ENCODE measurements at places on chromosomes 12 and 14.

GRCh38 chr14:97137705-97138104 is 340.5 kb downstream of the VRK1 start:
- no peak for DNase-seq

GRCh38 chr12:62259993-62260732 is at the start of gene USP15:
Gene USP15 (plus strand): TSS chr12:62260404. CDS start chr12:62260415, 11 bp downstream.
- peak; percentile 88 for DNase-seq

DNA sequence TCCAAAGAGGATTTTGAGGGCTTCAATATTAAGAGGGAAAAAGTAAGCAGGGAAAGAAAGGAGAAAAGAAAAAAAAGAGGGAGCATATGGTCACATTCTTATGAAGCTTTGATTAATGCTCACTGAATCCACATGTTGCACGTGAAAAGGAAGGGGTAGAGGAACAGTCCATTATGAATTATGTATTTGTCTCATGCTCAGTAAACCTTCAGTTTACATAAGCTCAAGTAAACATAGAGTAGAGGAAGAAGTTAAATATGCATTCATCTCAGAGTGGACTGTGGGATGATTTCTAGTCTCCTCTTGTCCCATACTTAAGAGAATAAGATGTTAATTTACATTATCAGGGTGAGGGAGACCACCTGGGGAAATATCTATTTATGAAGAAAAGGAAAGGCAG is 334.5 kb downstream of the IPO8 start:
- no peak for DNase-seq

DNA sequence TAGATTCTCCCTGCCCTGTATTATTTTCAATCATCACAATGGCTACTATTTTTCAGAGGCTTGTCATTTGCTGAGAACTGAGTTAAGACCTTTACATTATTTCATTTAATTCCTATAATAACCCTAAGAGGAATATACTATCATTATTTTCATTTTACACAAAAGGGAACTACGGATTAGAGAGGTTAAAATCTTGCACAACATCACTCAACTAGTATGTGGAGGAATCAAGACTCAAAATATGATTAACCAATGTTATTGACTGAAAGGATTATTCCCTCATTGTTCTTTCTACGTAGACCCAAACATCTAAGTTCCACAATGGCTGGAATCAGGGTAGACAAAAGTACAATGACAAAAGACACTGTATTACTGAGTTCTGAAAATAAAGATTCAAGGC is 45.0 kb downstream of the GPR65 start:
- no peak for DNase-seq

DNA sequence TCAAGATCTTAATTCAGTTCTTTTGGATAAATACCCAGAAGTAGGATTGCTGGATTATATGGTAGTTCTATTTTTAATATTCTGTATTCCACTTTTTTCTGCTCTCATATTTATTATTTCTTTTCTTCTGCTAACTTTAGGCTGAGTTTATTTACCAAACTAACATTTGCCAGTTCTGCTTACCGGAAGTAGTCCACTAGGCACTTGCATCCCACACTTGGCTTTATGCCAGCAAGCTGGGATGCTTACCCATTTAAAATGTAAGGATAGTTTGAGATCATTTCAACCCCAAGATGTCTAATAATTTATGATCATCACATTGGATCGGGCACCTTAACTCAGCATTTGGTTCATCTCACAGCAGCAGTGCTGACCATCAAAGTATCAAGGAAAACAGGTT is 96.8 kb downstream of the PIK3C2G start:
- DNase-seq, result no peak

GRCh38 chr14:63413009-63413408 is 94.3 kb upstream of the GPHB5 start:
- DNase-seq, result no peak

DNA sequence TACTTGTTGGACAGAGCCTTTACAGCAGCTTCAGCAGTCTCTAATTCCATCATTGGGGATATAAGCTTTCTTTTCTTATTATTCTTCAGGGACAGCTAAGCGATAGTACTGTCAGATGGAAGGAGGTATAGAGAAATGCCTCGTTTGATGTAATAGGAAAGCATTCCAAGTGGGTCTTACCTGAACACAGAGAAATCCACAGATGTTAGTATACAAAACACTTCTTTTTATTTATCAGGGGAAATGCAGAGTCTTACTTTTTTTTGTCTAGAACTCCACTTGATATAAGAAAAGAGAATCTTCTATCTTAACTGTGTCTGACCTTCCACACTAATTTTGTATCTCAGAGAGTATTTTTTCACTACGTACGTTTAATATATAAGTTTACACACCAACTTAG is 1.9 kb downstream of the SYT1 start:
- DNase-seq, result no peak

- DNase-seq, result no peak
These were observed 940 bp downstream of the MOAP1 start for GRCh38 chr14:93183596-93184317.

- no peak for DNase-seq
These were observed 430 bp downstream of the SLC41A2 start for GRCh38 chr12:104957719-104958000.

GRCh38 chr14:34348592-34348991 is 113.4 kb downstream of the SPTSSA start:
- no peak for DNase-seq

- no peak for DNase-seq
These were observed 86.6 kb upstream of the SLC24A4 start for GRCh38 chr14:92236243-92236900.

DNA sequence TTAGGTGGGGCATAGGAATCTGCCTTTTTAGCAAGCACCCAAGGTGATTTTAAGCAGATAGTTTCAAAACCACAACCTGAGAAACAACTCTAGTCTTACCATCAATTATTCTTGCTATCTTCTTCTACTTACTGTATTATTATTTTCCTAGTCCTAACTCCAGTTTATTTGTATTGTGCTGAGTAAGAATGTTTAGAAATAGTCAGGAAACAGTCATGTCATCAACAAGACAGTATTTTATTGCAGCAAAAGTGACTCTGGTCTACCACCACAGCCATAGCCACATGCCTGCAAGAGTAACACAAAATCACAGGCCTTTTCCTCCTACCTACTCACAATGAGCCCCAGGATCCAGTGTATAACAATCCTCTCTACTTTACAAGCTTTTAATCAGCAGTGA is 46.3 kb upstream of the FLRT2 start:
- no peak for DNase-seq

- DNase-seq, result peak; percentile 57
These were observed 1.4 kb upstream of the SLC2A13 start for GRCh38 chr12:40107098-40107802.

DNA sequence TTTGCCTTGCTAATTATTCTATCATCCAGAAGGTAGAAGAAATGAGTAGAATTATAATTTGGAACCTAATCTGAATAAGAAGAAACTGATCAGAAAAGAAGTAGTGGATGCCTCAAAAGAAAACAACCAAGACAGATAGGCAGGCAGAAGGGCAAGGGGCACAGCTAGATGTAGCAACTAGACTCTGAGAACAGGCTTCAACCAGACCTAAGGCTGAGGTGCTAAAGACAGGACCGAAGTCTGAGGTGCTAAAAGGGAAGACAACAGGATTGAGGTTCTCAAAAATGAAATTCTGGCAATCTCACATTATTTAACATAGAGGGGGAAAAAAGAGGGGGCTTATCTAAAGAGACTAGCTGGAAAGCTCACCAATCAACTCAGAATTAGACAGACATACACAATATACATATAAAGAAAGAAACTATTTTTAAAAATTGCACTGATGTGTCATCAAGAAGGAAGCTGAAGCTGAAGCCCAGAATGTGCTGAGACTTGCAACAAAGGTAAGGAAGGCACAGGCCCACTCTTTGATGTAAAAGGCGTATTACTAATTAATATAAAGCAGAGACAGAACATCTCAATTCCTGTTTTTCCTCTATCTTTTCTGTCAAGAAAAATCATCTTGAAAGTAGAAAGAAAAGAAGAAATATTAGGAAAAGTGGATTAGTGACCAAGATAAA is 43.8 kb upstream of the CSRNP2 start:
- DNase-seq, result no peak

- DNase-seq, result peak; percentile 93
These were observed 47.7 kb upstream of the ERGIC2 start for GRCh38 chr12:29428633-29429032.

DNA sequence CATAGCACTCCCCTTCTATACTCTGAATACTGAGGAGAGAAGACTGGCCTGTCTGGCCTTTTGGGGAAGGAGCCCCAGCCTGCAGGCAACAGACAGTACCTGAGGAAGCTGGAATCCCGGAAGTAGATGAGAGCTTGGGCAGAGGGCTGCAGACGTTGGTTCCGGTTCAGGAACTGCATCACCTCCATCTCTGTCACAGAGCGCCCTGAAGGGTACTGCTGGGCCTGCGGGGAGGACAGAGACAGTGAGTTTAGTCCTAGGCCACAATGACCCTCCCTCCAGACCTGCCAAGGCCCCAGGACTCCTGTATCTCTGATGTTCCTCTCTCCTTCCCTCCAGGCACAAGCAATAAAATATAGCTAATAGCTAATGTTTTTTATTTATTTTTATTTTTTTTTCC is 28.4 kb downstream of the TEP1 start:
- no peak for DNase-seq
